ENCODE measurements at places on chromosomes 4 and X.
A peak's percentile ranks its signal among the peaks of the same experiment; 100 is the strongest.

DNA sequence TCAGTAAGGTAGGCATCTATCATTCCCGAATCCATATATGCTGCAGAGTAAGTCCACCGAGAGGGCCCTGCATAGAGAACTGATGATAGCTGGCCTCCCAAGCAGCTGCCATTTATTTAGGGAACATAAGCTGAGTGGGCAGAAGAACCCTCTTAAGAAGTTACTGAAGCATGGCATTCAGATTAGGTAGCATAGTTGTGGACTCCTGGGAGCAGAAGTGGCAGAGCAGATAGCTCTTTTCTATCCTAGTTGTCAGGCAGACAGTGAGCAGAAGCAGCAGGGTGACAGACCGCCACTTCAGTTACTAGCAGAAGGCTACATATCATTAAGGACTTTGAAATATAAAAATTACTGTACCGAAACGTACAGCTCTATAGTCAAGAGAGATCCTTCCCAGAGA is 454.7 kb downstream of the PPP4R3C start:
- DNase-seq: no peak

- no peak for DNase-seq
Observed at GRCh38 chr4:94758141-94758699, 465 bp downstream of the BMPR1B start.

DNA sequence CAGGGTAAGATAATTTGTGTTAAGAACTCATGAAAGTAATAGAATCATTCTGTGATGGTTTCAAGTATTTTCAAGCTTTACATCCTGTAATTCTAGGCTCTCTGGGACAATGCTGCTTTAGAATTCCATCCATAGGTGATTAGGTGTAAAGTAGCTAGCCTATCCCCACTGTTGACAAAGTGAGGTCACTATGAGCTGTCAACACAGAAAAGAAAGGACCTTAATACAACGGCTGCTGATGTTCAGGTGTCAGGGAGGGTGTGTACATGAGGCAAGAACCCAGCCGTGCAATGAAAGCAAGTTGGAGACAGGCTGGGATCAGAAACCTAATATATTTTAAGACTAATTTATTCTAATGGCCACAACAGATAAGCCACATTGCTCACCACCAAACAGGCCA is 36.8 kb upstream of the SH3RF1 start:
- DNase-seq: no peak

DNA sequence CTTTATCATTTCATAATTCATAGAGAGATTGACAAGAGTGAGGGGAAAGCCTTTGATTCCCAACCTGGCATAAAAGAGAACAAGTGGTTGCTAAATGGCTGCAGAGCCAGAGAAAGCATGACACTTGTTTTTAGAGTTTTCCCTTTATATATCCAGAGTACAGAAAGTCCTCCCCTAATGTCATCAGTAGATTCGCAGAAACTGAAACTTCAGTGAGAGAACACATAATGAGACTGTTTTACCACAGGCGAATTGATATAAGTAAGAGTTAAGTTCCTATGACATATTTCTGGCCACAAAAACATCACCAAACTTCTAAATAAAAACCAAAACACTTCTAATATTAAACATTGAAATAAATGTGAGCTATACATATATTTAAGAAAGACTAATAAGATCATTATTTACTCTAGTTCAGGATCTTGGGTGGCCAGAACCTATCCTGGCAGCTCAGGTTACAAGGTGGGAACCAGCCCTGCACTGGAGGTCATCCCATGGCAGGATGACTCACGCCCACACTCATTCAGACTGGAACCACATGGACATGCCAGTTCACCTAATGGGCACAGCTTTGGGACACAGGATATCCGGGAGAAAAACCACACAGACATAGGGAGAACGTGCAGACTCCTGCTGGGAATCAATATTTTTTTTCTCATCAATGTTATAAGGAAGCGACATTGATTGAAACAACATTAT is 35.5 kb downstream of the NWD2 start:
- no peak for DNase-seq

DNA sequence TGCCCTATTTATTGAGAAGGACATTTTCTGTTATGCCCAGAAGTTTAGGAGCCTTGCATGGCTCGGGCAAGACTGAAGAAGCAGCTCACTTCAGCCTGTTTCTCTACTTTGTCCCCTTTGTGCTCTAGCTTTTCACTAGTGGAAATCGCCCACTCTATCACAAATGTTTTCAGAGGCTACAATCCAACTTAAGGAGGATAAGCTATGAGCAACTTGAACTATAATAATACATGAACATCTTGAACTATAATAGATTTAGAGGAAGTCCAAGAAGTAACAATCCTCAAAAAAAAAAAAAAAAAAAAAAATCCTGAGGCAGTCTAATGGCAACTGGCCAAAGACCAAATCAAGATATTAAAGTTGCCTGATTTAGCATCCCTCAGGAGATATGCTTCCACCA is 452.3 kb downstream of the IL1RAPL1 start:
- DNase-seq: no peak

DNA sequence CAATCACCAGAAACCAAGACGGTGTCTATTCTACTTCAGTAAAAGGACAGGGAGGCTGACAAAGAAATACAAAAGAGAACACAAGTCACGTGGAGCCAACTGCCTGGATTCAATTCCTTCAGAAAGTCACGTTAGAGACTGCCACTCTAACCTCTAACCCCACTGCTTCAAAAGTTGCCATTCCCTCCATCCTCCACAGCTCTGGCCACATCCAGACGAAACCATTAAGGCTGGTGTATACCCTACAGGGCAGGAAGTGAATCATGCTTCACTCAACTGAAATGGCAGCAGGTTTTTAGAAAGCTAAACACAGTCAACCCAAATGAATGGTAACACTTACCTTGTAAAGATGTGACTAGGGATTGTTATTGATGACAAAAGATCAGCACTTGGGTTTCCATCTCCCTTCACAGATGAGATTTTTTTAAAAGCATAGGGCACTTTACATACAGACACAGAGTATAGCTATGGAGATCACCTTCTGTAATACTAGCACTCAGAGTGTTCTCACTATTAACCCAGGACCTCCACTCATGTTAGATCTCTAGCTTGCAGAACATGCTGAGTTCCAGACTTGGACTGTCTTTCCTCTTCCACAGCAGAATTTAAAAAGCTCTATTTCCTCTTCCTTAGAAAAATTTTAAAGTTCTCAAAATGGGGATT is 37.4 kb downstream of the MAML3 start:
- no peak for DNase-seq

GRCh38 chr4:146142768-146143167 is 32.8 kb upstream of the LSM6 start:
- no peak for DNase-seq

GRCh38 chr4:113943863-113944262 is 35.6 kb downstream of the ARSJ start:
- DNase-seq: no peak

DNA sequence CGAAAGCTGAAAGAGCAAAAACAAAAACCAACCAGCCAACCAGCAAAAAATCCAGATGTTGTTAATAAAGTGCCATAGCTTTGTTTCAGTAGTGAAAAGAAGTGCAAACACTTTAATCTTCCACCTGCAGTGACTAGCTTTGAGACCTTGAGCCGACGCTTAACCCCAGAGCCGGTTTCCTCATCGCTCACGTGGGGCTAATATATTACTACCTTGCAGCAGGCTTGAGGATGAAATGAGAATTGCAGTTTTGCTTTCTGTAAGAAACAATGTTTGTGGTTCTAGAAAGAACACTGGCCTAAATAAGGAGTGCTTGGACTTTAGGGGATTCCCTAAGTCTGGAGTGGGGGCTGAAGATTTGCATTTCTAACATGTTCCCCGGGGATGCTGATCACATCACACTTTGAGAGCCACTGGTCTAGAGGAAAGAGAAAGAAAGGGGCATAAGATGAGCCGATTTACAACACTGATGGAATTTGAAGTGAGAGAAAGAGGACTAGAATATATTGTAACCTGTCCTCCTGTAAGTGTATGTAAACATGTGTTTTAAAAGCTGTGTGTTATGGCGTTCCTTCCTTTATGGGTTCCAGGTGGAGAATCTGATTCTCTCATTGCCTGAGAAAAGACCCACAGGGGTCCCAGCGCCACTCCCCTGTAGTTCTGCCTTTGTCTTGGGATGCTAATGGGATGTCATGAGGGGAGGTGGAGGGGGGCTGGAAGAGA is 1.4 kb downstream of the FGF2 start:
- peak; percentile 61 for DNase-seq

DNA sequence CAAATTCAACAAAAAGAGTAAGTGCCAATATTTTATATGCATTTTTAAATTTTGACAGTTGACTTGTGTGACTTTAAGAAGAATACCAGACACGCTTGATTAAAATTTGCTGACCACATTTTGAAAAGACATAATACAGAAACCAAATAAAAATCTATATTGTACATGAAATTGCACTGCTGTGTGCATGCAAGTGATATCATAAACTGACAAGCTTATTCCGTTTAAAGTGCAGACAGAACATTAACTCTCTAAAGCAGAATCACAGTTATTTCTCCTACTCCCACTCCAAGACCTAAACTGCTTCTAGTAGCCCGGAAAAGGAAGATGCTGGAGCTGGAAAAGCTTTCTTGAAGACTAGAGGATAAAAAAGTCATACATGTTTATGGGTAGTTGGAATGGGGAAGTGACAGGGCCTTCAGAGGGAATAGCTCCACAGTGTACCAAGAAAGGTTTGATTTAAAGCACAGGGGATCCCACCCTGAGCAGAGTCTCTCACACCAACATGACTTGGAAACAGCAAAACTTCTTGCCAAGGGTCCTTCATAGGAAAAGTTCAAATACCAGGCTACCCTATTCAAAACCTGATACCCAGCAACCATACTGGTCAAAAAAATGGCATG is 34.1 kb upstream of the NAF1 start:
- DNase-seq: no peak

- DNase-seq: no peak
Observed at GRCh38 chrX:16212024-16212423, 44.7 kb downstream of the MAGEB17 start.

GRCh38 chr4:111937368-111937767 is 207.9 kb upstream of the FAM241A start:
- no peak for DNase-seq

- no peak for DNase-seq
Observed at GRCh38 chr4:7150036-7150635, 42.2 kb upstream of the SORCS2 start.

- DNase-seq: no peak
Observed at GRCh38 chr4:75985116-75985515, 5.6 kb downstream of the SDAD1 start.

DNA sequence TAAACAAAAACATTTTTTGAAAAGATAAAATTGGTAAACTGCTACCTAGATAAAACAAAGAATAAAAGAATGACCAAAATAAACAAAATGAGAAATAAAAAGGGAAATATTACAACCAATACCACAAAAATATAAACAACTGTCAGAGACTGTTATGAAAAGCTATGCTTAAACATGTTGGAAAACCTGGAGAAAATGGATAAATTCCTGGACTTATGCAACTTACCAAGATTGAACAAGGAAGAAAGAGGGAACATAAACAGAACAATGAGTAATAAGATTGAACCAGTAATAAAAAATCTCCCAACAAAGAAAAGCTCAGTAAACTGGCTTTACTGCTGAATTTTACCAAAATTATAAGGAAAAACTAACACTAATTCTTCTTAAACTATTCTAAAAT is 518.7 kb downstream of the GRXCR1 start:
- DNase-seq: no peak

GRCh38 chr4:2105559-2105958 is 46.4 kb downstream of the NAT8L start:
- DNase-seq: no peak

GRCh38 chr4:95283320-95283719 is 265.5 kb downstream of the UNC5C start:
- no peak for DNase-seq

GRCh38 chr4:73442275-73442674 is 6.3 kb downstream of the AFP start:
- DNase-seq: no peak

- DNase-seq: no peak
Observed at GRCh38 chr4:41935652-41936021, 408 bp downstream of the TMEM33 start.

DNA sequence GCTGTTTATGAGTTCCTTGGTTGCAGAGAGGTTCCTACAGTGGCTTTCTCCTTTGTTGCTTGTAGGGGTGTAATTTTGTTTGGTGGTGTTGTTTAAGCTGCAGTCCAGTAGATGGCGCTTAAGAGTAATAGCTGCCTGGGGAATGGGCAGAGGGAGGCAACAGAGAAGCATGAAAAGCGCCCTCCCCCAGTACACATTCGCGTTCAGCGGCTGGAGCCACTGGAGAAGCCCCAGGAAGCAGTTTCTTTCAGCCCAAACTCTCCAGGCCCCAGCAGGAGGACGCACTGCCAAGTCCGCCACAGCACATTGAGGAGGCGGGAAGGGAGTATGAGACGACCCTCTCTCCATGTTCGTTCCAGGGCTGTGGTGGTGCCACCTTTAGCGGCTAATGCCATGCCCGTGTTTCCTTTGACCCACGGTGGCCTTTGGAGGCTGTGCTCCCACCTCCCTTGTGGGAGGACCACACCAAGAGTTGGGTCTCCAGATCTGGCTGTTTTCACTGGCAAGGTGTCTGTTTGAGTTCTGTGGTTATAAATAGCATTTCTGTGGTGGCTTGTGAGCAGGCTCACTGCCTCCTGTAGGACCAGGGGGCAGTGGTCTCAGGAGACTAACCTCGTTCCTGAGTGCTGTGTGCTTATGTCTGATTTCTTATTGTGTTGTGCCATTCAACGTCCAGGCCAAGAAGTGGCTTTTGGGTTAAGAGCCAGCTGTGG is 252.3 kb downstream of the ARHGAP10 start:
- DNase-seq: no peak

DNA sequence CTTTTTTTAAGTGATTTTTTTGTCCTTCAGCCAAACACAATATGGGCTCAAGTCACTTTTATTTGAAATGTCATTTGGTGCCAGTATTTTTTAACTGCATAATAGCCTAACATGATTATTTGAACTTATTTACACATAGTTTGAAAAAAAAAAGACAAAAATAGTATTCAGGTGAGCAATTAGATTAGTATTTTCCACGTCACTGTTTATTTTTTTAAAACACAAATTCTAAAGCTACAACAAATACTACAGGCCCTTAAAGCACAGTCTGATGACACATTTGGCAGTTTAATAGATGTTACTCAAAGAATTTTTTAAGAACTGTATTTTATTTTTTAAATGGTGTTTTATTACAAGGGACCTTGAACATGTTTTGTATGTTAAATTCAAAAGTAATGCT is 62.1 kb downstream of the EDNRA start:
- no peak for DNase-seq

GRCh38 chrX:154372612-154373022 is 1.8 kb downstream of the FLNA start:
- no peak for DNase-seq

DNA sequence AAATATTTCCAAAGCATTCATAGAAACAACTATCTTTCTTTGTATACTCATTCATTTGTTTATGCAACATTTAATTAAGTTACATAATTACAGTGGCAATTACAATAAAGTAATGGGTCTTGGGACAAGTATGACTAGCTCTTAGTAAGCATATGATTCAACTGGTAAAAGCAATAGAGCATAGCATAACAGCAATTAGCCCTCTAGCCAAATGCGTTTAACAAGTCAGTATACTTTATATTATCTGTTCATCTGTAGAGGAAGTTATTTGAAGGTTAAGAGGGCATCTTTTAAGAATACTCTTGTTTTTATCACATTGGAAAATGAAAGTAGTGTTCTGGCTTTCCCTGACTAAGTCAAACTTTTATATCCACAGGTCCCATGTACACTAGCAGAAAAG is 198.1 kb upstream of the UGT8 start:
- DNase-seq: no peak
